ENCODE measurements at places on chromosomes 11 and 22.
A peak's percentile ranks its signal among the peaks of the same experiment; 100 is the strongest.

DNA sequence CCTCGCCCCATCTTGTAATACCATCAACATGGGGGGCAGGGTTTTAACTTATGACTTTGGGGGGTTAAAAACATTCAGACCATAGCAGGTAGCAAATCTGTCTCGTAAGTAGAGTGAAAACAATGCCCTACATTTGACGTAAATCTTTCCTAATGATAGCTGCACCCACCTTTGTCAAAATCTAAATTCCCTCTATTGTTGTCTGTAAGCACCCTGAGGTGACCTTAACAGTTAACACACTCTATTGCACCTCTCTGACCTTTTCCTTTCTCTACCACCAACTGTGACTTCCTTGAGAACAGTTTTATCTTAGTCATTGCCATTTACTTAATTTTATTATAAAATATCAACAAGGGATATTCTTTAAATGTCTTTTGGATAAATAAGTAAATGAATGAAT lies 1024.9 kb upstream of the CNTN5 start:
- peak; percentile 65 for DNase-seq

DNA sequence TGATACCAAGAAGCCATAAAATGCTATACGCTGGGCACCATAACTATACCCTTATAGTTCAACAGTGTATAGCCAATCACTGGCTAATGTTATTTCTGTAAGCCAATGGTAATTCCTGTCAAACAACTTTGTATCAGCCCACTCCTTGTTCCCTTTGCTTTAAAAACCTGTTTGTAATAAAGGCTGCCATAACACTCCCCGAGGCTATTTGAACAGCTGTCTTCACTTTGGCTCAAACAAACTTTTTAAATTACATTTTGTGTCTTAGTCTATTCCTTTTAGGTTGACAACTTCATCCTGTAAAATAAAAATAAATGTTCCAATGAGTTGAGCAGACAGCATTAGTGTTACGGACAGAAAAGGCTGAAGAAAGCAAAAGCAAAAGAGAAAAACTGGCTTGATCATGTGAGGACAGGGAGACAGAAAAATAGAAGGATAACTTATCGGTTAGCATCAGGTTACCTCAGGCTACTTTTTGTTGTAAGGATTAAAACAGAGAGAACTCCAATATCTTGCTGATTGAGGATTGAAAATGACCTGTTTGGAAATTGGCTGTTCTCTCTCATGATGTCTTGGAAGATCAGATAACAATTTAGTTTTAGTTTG lies 95.0 kb downstream of the AASDHPPT start:
- DNase-seq = no peak

GRCh38 chr11:20078846-20079245 lies 81.4 kb downstream of the DBX1 start:
- no peak for DNase-seq

DNA sequence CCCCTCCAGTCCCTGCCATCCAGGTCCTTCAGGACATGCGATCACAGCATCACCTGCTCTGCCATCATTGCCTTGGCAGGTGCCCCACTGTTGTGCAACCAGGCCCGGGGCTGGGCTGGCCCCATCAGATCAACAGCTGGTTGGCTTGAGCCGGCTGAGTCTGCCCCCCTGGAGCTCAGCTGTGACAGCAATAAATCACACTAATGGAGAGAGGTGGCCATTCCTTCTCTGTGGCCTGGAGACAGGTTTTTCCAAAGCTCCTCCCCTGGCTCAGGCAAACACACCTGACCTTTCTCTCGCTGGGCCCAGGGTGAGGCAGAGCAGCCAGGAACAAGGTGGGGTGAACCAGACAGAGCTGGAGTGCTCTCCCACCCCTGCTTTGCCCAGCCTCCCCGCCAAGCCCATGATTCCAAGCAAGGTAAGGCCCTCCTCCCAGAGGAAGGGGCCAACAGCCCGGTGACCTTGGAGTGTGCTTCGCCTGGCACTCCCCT lies 8.9 kb upstream of the FXYD2 start:
- no peak for DNase-seq

GRCh38 chr11:128881221-128881620 lies 9.9 kb upstream of the KCNJ5 start:
- DNase-seq = no peak

GRCh38 chr22:46791201-46791731 lies 28.8 kb downstream of the TBC1D22A start:
- no peak for DNase-seq

GRCh38 chr11:83000381-83000780 lies 71.3 kb downstream of the RAB30 start:
- DNase-seq = no peak

DNA sequence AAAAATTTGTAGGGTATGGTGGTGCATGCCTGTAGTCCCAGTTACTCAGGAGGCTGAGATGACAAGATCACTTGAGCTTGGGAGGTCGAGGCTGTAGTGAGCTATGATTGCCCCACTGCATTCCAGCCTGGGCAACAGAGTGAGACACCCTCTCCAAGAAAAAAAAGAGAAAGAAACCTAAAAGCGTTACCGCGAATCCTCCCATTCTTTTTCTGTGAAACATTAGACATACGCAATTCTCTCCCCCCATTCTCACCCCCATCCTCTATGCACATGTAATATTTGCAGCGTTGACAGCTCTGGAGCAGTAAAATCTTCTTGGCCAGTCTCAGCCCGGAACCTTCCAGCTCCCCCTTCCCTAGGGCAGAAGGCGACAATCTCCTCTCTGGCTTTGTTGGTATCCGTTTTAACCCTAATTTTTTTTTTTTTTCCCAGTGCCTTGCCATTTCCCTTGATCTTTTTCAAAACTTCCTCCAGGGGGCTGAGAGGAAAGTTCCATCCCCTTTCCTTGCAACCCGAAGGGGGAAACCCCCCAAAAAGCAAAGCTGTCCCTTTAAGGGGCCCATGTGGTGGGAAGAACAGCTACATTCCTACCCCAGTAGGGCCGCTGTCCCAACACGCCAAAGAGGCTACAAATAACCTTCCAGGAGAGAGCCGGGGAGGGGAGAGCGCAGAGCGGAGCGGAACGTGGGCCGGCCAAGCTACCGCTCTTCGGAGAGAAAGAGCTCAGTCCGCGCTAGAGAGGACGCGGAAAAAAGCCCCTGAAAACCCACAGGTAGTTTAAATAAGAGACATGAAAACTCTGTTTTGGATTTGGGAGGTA lies 1.9 kb downstream of the LRP4 start:
- DNase-seq = peak; percentile 92

DNA sequence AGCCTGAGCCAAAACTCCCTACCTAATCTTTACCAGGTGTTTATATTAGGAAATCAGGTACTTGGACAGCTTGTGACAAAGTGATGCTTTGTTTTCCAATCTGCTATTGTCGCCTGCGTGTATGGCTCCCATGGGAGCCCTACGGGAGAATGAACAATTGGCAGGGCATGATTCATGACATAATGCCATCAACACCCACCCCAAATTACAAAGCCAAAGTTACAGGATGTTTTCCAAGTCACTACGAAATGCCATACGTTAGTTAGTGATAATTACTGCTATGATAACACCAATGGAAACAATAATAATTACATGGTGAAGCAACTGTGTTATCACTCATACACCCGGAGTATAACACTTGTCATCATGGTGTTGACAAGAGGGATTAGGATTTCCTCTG lies 226.4 kb downstream of the FAM181B start:
- peak; percentile 28 for DNase-seq

DNA sequence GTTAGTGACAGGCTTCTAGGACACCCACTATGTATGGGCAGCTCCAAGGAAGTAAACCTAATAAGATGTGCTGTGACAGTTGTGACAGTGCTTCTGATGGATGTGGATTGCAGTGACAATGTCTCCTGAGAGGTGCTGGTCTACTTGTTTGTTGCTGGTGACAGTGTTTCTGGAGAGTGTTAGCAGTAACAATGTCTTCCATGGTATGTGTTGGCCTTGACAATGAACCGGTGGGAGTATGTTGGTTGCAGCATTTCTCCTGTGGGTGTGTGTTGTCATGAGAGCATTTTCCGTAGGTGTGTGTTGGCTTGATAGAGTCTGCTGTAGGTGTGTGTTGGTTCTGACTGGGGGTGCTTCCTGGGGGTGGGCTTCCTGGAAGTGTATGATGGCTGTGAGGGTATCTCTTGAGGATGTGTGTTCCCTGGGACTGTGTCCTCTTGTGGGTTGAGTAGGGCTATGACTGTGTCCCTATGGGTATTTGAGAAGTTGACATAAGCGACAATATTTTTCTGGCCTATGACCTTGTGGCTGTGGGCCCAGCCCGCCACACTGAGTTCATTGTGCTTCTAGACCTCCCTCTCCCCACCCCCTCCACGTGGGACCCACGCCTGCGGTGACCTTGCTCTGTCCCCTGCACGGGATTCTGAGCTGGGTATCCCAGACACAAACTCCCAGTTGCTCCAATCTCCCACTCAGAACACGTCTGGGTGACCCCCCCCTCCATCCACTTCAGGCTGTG lies 1.2 kb downstream of the DCHS1 start:
- DNase-seq = no peak
